NK-92 treated with Interleukin-12 subunit alpha and Interleukin-12 subunit beta, amount 100 ng/mL, for 24 hours (cell line): ENCODE measurements at places on chromosomes 13 and 19.

GRCh38 chr19:2944403-2944774 lies 382 bp downstream of the ZNF77 start:
- no peak for DNase-seq

- DNase-seq, result no peak
Measured at GRCh38 chr13:73198991-73199411, 140.2 kb downstream of the KLF5 start.

- DNase-seq, result no peak
Measured at GRCh38 chr19:40718774-40719391, 2.0 kb downstream of the ITPKC start.

DNA sequence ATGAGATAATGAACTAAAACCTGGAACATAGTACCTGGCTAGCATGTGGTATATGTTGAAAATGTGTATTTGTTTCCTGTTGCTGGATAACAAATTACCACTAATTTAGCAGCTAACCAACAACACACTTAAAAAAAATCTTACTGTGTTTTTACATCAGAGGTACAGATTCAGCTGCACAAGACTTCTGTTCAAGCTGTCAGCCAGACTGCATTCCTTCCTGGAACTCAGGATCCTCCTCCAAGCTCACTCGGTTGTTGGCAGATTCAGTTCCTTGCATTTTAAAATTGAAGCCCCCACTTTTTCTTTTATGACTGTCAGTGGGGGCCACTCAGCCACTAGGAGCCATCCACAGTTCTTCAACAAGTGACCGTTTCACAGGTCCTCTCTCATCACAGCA lies 246.9 kb upstream of the DACH1 start:
- DNase-seq, result no peak

DNA sequence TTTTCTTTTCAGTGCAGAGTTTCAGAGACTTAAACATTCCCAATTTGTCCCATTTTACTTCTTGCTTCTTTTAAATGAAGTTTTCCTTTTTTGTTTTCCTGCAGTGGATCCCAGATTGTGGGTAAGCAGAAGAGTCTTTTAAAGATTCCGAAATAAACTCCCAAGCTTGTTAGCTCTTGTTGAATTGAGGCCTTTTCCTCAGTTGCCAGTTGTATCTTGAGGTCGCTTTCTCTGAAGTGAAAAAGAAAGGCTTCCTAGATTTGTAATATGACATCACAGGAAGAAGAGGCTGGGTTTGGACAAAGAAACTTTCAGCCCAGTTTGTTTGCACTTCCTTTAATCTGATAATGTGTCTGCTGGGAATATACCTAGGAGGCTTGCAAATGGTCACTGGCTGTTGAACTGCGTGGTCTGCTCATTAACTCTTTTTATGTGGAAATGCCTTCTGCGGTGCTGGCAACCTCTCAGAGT lies at the start of gene LPAR6:
Gene LPAR6, minus strand, starts transcription at position 233 of the 471 bp plus-strand sequence. CDS start 690 bp downstream, outside the sequence.
- no peak for DNase-seq

- no peak for DNase-seq
Measured at GRCh38 chr13:101690871-101691270, 238.4 kb downstream of the ITGBL1 start.

GRCh38 chr19:6660930-6661329 lies 9.0 kb downstream of the TNFSF14 start:
- DNase-seq, result no peak

GRCh38 chr13:73293913-73294523 lies 235.2 kb downstream of the KLF5 start:
- DNase-seq, result no peak

- no peak for DNase-seq
Measured at GRCh38 chr13:37225414-37226070, 120.1 kb upstream of the CSNK1A1L start.

DNA sequence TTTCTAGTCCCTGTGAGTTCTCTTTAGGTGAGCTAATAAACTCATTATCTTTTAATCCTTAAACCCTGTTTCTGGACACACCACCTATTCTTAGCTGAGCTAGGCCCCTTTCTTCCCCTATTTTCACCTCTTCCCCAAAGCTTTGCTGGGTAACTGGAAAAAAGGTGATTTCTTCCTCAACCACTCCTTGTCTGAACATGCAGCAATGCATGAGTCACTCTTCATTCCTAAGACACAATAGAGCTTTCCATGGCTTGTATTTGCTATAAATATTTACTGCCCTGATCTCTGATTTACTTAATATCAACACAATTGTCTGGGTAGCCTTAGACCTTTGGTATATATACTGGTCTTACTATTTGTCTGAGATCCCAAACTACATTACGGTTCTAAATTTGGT lies 370.9 kb downstream of the KLF5 start:
- DNase-seq, result no peak

DNA sequence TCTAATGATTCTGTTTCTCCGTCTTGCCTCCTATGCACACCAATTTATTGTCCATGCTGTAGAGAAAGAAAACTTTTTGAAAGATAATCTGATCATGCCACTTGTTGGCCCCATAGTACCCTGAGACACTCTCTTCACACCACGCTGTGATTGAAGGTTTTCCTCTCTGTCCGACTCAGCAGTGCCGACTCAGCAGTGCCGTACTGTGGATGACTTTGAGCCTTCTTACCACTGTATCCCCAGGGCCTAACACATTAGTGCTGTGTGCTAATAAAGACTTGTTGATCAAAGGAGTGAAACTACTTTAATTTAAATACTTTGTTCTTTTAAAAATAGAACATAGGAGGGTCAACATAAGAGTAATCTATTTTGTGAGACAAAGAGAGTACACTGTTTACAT lies 429.6 kb downstream of the KLF12 start:
- DNase-seq, result no peak

- DNase-seq, result no peak
Measured at GRCh38 chr19:46659151-46660007, 1.6 kb downstream of the DACT3 start.

GRCh38 chr19:3304871-3305423 lies 61.4 kb upstream of the NFIC start:
- peak; percentile 9 for DNase-seq

GRCh38 chr19:32837531-32837930 lies 32.0 kb downstream of the SLC7A9 start:
- no peak for DNase-seq

- no peak for DNase-seq
Measured at GRCh38 chr19:14580623-14581237, 2.2 kb upstream of the CLEC17A start.

- no peak for DNase-seq
Measured at GRCh38 chr13:94329277-94329676, 150.2 kb downstream of the DCT start.

- no peak for DNase-seq
Measured at GRCh38 chr19:33498391-33499000, 23.1 kb downstream of the PEPD start.

GRCh38 chr19:55536366-55536765 lies 567 bp downstream of the SBK2 start:
- DNase-seq, result no peak

DNA sequence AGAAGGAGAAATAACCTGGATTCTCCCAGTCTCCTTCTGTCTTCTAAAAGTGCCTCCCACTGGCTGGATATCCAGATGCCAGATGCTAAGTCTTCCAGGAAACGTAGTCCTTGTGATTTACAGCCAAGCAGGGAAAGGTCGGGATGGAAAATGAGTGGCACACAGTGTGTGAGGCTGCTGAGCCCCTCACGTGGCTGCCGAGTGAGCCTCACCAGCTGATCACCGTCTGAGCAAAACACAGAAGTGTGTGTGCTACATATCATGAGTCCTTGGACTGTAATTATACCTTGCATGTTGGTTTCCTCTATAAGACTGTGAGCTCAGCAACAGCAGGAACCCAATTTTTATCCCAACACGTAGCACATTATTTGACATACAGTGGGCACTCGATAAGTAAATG lies 15.1 kb downstream of the LHFPL6 start:
- no peak for DNase-seq

DNA sequence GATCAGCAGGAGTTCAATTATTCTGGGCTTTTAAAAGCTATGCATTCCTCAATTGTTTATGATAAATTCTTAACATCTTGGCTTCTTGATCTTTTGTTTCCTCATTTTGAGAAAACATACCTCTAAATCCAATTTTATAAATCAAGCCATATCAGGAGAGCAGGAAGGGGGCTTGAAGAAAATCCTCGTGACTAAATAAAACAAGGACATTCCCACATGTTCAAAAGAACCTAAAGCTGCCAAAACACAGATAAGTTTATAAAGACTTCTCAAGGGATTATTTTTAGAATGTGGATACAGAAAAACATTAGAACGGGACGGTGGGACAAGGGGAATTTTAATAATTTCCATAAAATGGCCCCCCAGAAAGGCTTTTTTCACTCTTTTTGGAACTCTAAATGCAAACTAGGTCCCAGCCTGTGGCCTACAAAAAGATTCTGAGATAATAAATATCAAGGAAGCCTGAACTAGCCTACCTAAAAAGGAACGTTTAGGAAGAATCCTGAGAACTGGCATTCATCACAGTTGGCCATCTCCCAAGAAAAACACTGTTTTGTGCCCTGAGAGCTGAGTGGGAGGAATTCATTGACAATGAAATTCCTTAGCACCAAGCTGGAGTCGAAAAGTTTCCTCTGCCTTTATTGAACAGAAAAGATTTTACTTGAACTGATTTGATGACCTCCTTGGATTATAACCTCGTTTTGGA lies 30.1 kb downstream of the ZAR1L start:
- no peak for DNase-seq

DNA sequence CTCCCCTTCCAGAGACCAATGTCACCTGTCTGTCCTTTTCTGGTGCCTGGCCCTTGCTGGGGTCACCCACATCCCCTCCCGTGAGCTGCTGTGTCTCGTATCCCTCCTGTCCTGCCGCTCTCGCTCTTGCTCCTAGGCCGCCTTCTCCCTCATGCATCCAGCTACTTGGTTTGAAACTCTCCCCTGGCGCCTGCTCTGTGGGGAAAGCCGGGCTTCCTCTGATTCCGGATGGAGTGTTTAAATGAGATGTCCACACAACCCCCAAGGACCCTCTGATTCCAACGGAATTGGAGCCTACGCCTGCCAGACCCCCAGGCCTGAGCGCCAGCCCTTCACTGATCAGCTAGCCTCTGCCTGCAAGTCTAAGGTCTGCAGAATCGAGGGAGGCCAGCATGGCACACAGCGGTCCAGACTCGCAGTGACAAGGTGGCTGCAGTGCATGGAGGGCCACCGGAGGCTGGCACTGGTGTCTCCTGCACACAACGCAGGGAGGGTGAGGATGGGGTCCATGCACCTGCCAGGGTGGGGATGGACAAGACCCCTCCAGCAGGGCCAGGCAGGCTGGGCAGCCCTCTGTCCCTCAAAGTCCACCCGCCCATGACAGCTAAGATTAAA lies 47.2 kb downstream of the RFX2 start:
- no peak for DNase-seq

DNA sequence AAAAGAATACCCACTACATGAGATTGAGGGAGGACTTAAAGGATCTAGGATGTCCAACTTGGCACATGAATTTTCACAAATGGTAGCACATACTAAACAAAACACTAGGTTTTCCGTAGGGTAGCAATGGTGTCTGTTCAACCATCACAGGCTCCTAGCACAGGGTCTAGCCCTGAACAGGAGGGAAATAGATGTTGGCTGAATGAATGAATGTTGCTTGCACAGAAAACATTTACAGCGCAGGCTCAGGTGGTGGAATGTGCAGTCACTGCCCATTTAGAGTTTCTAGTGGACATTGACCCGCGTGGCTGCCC lies 1.9 kb upstream of the MYCBP2 start:
- DNase-seq, result no peak

- DNase-seq, result no peak
Measured at GRCh38 chr19:2112516-2113320, 16.0 kb downstream of the IZUMO4 start.

- DNase-seq, result no peak
Measured at GRCh38 chr19:55333870-55334269, 5.8 kb upstream of the KMT5C start.

- no peak for DNase-seq
Measured at GRCh38 chr13:74273581-74273980, 139.4 kb upstream of the KLF12 start.

DNA sequence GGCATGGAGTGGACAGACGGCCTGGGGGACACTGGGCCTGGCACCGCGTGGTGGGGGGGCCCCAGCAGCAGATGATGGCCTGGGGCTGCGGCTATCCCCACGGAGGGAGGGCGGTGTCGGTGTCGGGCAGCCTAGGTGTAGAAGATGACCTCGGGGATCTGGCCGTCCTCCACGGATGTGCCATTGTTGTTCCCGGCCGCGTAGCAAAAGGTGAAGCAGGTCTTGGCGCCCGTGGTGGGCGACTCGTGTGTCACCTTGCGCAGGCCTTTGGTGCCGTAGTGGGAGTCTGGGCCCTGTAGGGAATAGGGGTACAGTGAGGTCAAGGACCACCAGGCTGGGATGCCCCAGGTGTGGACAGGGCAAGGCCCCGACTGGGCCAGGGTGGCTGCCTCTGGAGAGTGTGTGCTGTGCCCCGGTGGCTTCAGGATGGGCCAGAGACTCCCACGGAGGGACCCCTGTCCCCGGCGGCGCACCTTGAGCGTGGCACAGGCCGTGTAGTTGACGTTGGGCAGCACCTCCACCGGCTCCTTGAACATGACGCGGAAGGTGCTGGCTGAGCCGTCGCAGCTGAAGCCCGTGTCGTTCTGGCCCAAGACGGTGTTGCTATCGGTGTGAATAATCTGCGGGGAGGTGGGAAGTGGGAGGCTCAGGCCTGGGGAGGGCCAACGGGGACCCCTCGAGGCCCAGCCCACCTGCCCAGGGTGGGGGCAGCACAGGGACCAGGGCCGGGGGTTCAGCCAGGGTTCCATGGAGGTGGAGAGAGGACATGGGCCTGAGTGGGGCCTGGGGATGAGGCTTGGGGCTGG lies 29.0 kb downstream of the BTBD2 start:
- no peak for DNase-seq

GRCh38 chr13:66886264-66886663 lies 343.9 kb downstream of the PCDH9 start:
- DNase-seq, result no peak

- no peak for DNase-seq
Measured at GRCh38 chr19:17775991-17776803, 18.7 kb upstream of the B3GNT3 start.

GRCh38 chr19:49150106-49150943 lies 4.9 kb downstream of the HRC start:
- no peak for DNase-seq

DNA sequence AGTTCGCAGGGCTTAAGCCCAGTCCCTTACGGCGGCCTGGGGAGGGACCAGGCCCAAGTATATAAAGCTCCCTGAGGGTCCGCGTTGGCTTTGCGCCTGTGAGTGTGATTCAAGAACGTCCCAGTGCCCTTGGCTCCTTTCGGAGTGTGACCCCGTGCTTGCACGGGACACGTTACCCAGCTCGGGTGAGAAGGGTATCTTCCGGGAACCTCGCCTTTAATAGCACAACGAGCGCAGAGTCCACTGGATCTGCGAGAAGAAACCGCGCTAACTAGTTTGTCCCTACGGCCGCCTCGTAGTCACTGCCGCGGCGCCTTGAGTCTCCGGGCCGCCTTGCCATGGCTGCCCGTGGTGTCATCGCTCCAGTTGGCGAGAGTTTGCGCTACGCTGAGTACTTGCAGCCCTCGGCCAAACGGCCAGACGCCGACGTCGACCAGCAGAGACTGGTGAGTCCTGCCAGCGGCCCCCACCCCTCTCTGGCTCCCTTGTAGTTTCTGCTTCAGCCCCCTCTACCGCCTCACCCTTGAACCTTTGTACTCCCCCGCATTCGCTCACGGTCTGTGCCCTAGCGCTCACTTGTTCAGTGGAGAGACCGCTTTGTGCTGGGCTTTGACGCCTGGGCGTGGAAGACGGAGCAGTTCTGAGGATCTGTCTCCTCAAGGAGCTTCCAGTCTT lies at the start of gene DNAJC15:
Gene DNAJC15, plus strand, starts transcription at position 298 of the 675 bp plus-strand sequence. Its CDS starts 41 bp downstream, at position 339.
- no peak for DNase-seq

GRCh38 chr13:82766732-82767321 lies 1115.4 kb downstream of the SLITRK1 start:
- DNase-seq, result no peak

GRCh38 chr13:22220151-22221135 lies 549.6 kb downstream of the FGF9 start:
- no peak for DNase-seq
